ENCODE measurements at places on chromosomes 5 and 9. TPM values are rescaled to one million over a fixed set of nuclear protein-coding genes. Genes with fewer than 3 reads are reported as not detected.

MARCOL gene
- polyA plus RNA-seq = not detected

GRCh38 chr9:4670591-4670990 lies 4.3 kb upstream of the SPATA6L start:
- DNase-seq = no peak

GRCh38 chr9:127536499-127536898 lies 75.6 kb upstream of the STXBP1 start:
- DNase-seq = no peak

- DNase-seq = no peak
Measured at GRCh38 chr5:72694856-72695255, 121.6 kb upstream of the TNPO1 start.

GRIN1 gene
- polyA plus RNA-seq = not detected

Data from hindlimb muscle (tissue), 1 donor.